ENCODE measurements at places on chromosomes 4 and X.

DNA sequence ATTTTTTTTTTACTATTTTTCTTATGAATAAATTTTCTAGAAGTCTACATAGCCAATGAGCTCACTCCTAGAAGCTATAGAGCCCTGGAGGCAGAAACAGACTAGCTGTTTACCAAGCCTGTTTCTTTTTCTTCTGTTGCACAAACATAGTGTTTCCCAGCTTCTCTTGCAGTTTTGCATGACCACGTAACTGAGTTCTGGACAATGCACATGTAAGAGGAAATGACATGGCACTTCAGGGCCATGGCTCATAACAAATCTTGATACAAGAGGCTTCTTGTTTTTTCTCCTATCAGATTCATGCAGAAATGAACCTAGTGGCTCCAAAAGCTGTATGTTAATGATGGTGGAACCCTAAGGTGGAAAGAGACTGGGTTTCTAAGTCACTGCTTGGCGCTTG, 127.4 kb downstream of the ZNF330 start:
- no peak for DNase-seq

DNA sequence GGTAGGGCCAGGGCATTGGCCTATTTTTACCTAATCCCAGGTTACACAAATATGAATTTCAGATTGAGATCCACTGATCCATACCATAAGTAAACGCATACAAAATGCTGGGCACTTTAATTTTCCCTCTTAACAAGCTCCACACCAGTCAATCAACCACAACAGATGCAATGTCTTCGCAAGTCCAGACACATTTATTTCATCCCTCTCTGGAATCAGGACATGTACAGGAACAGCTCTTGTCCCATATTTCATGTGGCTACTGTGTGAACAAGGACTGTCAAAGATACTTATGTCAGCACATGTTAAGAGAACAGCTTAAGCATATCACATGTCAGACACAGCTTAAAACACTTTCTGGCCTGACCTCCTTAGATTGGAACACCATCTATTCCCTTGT, 145.9 kb downstream of the PPP3CA start:
- DNase-seq, result no peak

DNA sequence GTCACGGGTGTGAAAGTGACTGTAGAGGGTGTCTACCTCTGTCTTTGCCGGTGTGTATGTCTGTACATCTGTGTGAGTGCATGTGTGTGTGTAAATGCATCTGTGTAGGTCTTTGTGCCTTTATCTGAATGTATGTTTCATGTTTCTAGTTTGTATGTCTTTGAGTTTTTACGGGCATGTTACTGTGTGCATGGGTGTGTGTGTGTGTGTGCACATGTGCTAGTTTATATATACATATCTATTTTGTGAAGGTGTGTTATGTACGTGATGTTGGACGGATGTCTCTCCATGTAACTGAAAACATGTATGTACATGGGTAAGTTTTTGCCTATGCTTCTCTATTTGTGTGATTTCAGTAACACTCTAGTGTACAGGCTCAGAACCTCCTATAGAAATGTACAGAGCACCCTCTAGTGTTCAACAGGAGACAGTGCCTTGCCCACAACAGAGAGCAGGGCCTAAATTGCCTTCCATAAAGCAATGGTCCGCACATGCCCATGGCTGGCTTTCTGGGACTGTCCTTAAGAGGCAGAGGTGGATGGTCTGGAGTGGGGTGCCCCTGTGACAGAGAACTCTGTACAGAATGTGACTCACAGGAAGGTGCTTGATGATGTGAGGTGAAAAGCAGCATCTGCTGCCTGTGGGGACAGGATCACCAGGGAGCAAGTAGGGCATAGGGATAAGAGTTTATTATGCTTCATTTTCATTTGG, 343.5 kb downstream of the RAPGEF2 start:
- DNase-seq, result no peak

GRCh38 chrX:10648614-10649013, 28.2 kb upstream of the MID1 start:
- no peak for DNase-seq

- no peak for DNase-seq
Measured at GRCh38 chrX:129035180-129035579, 488.1 kb downstream of the SMARCA1 start.

DNA sequence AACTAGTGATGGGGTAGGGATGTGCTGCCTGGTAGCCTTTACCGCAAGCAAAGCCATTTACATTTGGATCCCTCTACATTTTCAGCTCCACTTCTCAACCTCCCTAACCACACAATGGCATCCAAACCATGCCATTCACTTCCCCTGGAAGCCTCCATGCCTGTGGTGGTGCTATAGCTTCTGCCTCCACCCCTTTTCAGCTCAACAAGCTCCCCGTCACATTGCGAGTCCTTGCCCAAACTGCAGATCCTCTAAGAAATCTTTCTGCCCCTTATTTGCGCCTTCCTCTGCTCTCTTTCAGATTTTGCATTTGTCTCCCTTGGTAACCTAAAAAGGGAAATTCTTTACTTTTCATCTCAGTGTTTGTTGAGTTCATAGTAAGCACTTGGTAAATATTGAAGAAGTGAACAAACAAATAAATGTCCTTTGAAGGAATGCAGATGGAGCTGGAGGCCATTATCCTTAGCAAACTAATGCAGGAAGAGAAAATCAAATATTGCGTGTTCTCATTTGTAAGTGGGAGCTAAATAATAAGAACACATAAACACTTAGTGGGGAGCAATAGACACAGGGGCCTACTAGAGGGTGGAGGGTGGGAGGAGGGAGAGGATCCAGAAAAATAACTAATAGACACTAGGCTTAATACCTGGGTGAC, 6.9 kb downstream of the CYTL1 start:
- DNase-seq, result no peak

GRCh38 chr4:42362591-42362990, 34.7 kb upstream of the SHISA3 start:
- no peak for DNase-seq

GRCh38 chrX:139933904-139934303, 1.1 kb upstream of the ATP11C start:
- DNase-seq, result no peak

GRCh38 chrX:111348429-111348828, 63.6 kb downstream of the DCX start:
- DNase-seq, result no peak

GRCh38 chr4:77671051-77671450, 65.4 kb downstream of the CXCL13 start:
- no peak for DNase-seq

Data from activated CD8-positive, alpha-beta memory T cell treated with anti-CD3 and anti-CD28 coated beads for 4 hours (primary cell).